ENCODE measurements at places on chromosomes 1 and 21. TPM values are rescaled to one million over a fixed set of nuclear protein-coding genes. Genes with fewer than 3 reads are reported as not detected.
A peak's percentile ranks its signal among the peaks of the same experiment; 100 is the strongest.

DNA sequence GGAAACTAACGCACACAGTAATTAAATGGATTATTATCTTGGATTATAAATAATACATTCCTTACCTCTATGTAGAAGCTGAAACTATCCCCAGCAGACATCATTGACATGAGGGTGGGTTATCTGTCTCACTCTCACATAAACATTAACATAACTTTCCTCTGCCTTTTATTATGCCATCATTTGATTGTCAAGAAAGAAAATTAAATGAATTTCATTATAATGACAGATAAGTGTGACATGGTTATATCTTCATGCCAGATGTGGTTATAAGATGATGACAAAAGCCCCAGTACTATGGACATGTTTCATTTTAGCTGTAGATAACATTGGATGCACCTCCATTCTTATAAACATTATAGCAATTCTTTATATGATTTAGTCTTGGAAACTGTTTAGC lies 476.5 kb downstream of the KCNT2 start:
- H3K4me1 ChIP-seq = no peaks in the 10 kb centered on the region
- no peak for DNase-seq
- no peak overlapping the region for H3K4me3 ChIP-seq
- H3K36me3 ChIP-seq = no peaks in the 10 kb centered on the region

DNA sequence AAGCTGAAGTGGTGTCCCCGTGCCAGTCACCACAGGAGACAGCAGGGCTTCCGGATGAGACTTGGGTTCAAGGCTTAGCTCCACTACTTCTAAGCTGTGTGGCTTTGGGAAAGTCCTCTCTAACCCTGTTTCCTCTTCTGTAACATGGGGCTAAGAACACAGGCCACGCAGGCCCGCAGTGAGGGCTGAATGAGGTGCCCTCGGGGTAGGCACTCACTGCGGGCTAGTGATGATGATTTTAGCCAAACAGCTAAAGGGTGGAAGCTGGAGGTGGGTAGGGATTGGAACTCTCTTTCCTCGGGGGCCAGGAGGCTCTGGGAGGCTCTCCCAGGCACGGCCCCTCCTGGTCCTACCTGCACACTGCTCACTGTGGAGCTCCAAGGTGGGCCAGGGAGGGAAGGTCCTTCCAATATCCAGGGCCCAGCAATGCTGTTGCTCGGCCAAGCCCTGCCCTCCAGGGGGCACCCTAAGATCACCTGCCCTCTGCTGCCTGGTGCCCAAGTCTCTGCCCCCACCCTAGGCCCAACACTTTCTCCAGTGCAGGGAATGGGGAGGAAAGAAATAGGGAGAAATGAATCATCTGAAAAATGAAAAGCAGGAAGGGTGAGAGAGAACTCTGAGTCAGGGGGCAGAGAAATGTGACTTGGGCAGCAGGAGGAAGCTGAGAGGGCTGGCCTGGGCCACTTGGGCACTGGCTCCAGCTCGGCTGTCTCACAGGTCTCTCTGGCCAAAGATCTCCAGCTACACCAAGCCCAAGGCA lies 19.2 kb upstream of the EVA1B start:
- no peaks in the 10 kb centered on the region for H3K27me3 ChIP-seq
- peak; percentile 43 for DNase-seq
- H3K27ac ChIP-seq = no peak overlapping the region
- H3K4me1 ChIP-seq = no peaks in the 10 kb centered on the region

- H3K4me1 ChIP-seq = no peaks in the 10 kb centered on the region
- no peaks in the 10 kb centered on the region for H3K27me3 ChIP-seq
Measured at GRCh38 chr1:1959840-1960479, 40.9 kb upstream of the TMEM52 start.

DNA sequence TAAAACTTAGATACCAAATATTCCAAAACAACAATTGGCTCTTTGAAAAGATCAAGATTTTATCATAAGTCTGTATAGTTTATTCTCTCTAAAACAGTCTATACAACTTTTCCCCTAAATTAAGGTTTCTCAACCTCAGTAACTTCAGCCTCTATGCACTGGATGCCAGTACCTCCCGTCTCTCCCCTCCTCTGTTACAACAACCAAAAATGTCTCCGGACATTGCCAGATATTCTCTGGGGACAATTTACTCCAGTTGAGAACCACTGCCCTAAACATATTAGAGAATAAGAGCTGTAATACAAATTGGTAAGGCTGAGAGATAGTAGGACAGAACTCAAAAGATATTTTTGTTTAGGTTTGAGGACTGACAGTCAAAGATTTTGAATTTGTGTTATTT lies 71.6 kb downstream of the TMEM200B start:
- no peaks in the 10 kb centered on the region for H3K36me3 ChIP-seq
- H3K4me1 ChIP-seq = no peaks in the 10 kb centered on the region

CD1D gene
- total RNA-seq = 1.5 TPM

CHD5 gene
- not detected for total RNA-seq

Measured in uterus (tissue), 4 donors.